Tongue (tissue), 3 donors: ENCODE measurements at places on chromosomes 13 and 19. TPM values are rescaled to one million over a fixed set of nuclear protein-coding genes. Genes with fewer than 3 reads are reported as not detected.

POU4F1 gene
- total RNA-seq: 0.92 TPM

MYADM gene
- 38.7 TPM for total RNA-seq

PGLYRP1 gene
- total RNA-seq: 0.82 TPM

CEACAM21 gene
- 2.6 TPM for total RNA-seq

SPTBN4 gene
- 0.92 TPM for total RNA-seq

CERS1 gene
- 7.7 TPM for total RNA-seq

GGN gene
- total RNA-seq: not detected

ZIM2 gene
- total RNA-seq: 6.1 TPM

RNF225 gene
- total RNA-seq: not detected

PLIN5 gene
- 4.8 TPM for total RNA-seq

IFNL2 gene
- not detected for total RNA-seq

KLK3 gene
- not detected for total RNA-seq

NAPSA gene
- total RNA-seq: 0.51 TPM
